ENCODE measurements at places on chromosomes 1 and 21.

DNA sequence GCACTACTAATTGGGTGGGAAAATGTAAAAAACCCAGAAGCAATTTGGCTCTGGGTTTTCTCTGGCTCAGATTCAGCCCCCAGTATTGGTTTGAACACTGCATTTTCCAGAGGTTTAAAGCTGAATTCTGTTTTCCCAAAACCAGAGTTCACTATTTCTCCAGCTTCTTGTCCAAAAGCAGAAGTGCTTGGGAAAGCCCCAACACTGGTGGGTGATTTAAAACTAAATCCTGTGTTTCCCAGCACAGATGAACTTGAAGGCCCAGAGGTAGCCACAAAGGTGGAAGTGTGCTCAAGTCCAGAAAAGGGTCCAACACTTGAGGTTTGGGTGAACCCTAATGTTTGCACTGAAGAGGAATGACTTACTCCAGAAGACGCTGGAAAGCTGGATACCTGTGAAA lies 678 bp downstream of the MCM3AP start:
- DNase-seq = no peak

DNA sequence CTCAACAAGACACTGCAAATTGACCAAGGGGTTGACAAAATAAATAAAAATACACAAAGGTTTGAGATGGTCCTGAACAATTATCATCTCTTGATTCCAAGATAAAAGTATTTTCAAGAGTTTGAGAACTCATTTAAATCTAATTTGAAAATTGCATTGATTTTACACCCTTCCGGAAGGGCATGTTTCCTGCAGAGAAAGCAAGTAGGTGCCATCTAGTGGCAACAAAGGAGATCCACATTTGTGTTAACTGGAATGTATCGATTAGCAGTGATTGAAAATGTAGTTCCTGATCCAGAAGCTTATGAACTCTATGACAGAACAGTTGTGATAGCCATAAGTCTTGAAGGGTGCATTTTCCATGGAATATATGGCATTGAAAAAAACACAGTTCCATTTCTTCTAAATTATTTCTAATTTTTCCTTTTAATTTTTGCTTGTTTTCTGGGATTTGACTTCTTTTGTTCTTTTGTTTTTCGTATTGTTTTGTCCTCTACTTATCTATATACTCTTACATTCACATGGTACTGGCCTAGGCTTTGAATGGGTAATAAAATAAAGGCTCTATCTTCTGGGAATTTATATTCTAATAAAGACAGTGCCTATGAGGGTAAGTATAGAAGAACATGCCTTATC lies 143.7 kb downstream of the DNM3 start:
- DNase-seq = no peak

DNA sequence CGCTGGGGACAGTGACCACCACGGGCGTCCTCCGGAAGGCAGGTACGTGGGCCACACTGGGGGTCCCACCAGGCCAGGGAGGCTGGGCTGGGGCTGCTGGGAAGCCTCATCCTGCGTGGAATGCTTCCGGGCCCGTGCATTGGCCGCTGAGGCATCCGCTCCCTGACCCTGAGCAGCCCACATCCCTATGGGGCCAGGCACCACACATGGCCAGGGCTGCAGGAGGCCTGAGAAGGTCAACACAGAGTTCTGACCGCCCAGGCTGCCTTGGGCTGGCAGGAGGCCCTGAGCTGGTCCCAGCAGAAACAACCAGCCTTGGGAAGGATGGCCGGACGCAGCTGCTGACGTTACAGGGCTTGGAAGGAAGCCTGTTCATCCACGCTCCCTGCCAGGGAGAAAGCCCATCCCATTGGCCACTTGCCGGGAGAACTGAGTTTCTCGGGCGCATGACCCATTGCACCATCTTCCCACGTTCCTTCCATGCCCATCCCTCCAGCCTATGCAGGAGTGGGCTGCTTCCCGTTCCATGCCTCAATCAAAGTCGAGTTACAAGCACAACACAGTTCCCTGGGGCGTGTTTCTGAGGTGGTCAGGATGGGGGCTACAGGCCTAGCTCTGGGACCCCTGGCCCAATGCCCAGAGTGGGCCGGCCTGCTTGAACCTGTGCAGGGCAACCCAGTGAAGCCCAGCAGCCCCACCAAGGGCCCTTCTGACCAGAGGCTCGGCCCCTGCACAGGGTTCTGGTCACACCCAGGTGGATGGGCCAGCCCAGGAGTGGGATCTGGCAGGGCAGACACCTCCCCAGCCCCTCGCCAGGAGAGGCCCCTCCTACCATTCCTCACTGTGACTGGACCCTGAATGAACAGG lies 31.7 kb downstream of the TRIM11 start:
- DNase-seq = no peak

DNA sequence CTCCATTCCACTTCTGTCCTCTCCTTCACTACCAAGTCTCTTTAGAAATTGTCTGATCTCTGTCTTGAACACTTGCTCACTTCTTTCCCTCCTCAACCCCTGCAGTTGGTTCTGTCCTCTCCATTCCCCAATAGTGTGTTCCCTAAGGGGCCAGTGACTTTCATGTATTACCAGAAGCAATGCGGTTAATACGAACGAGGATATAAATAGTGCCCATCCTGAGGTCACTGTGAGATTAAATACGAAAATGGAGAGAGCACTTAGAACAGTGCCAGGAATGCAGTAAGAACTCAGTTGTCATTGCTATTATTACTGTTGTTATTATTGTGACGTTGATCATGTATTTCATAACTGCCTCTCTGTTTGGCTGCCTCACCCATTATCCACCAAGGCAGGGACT lies 53.0 kb upstream of the ARTN start:
- no peak for DNase-seq

- DNase-seq = no peak
Observed at GRCh38 chr21:33660406-33660805, 18.1 kb downstream of the ITSN1 start.

- DNase-seq = peak; percentile 61
Observed at GRCh38 chr21:34639882-34640788, 25.2 kb upstream of the RCAN1 start.

GRCh38 chr1:15275921-15276683 lies 29.1 kb downstream of the FHAD1 start:
- no peak for DNase-seq

DNA sequence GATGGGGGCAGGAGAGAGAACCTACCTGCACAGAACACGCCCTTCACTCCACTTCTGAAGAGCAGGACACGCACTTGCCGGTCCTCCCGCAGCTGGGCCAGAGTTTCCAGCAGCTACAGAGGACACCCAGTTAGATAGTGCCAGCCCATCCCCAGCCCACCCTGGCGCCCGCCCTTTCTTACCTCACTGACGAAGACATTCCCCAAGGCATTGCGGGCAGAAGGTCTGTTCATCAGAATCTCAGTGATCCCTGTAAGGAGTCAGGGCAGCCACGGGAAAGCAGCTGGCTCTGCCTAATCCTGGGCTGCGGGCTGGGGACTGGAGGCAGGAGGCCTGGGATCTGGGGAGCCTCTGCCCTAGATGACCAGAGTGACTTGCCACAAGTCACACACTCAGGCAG lies 10.0 kb downstream of the ECHDC2 start:
- no peak for DNase-seq

DNA sequence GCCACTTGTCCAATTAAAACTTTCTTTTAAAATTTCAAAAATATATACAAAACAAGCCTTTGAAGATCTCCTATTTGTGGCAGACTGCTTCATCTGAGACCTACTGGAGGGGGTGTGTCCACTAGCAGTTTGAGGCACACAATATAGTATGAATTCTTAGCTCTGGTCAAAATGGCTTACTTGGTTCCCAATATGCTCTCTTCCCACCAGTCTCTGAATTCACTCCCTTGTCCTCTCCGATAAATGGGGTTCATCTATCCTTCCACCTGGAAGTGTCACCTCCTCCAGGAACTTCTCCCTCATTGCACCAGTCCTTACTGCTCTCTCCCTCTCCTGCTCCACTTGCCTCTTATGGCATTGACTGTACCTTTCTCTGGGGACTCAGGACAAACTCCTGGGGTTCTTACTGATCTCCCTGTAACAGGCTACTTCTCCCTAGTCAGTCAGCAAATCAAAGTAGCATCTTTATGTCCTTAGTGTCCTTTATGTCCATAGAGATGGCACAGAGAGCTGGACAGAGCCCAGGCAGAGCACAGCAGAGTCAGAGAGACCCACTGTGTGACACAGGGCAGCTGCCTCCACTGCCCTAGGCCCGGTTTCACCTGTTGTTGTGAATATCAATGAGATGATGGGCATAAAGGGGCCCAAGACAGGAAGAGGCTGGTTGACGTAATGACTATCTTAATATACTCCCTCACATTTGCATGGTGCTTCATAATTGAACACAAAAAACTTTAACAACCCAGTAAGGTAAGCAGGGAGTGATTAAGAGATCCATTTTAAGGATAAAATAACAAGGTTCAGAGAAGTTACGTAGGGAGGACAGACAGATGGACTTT lies 3.6 kb downstream of the ASAP3 start:
- no peak for DNase-seq

Data from activated CD8-positive, alpha-beta memory T cell treated with anti-CD3 and anti-CD28 coated beads, Interleukin-2, amount 50 U/mL, for 48 hours (primary cell).